Cortex of kidney (tissue), 1 donor: ENCODE measurements at places on chromosomes 4 and X.

DNA sequence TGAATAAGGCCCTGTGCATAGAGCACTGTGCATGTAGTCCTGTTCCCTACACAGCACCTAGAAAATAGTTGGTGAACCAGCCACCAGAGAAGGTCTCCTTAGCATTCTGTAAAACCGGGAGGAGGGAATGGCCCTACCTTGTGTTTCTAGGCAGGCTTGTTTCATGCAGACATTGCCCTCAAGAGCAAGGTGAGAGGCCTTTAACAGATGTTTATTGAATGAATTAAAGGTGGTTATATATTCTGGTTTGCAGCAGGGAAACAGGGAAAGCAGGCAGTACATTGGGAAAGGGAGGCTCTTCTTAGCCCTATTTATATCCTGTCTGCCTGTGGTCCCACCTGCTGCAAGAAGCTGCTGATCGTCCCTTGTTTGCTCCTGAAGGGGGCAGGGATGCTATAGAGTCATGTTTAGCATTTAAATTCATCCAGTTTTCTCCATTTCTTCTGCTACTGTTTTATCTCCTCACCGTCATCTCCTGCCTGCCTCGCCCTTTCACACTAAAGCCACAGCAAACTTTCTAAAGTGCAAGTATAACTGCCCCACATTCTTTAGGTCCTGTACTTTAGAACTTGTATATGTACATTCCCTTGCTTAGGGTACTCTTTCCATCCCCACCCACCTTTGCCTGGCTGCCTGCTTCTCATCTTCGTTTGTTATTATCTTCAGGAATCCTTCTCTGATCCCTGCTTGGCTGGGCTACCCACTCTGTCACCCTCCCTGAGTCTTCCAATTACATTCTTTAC lies 60.3 kb downstream of the EGF start:
- DNase-seq, result no peak

- DNase-seq, result no peak
Observed at GRCh38 chrX:7269991-7270390, 122.0 kb upstream of the PUDP start.

DNA sequence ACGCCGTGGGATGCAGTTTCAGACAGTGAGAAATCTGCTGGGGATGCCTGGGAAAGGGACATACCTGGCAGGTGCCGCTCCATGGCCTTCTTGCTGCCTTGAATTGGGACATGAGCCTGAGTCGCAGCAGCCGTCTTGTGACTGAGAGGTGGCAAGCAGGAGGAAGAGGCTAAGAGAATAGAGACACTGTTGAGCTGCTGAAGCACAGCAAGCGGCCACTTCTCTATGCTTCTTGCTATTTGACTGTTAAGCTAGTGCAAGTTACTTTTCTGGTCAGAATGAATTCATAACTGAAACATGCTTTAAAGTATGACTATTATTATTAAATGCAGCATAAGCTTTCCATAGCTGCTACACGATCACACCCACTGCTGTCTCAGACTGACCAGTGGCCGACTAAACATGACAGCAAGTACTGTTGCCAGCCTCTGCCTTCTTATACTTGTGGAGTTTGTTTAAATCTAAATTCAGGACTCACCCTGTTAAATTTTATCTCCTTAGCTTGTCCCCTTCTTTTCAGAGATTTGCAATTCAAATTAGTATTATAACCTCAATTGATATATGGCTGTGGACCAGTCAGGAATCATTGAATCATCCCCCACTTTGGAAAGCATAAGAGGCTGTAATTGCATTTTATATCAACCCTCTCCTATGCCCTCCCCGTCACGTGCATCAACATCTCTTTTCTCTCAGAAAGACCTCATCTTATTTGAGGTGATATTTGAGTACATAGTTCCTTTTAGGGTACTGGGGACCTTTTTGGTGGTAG lies 24.8 kb upstream of the ACSL1 start:
- no peak for DNase-seq

DNA sequence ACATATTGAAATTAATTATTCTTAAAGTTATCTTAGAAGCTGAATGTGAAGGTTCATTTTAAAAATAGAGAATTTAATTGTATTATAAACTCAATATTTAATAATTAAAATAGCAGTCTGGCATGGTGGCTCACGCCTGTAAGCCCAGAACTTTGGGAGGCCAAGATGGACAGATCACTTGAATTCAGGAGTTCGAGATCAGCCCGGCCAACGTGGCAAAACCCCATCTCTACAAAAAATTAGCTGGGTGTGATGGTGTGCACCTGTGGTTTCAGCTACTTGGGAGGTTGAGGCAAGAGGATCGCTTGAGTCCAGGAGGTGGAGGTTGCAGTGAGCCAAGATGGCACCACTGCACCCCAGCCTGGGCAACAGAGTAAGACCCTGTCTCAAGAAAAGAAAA lies 659.9 kb upstream of the AGA start:
- DNase-seq, result no peak

GRCh38 chrX:139725720-139726119 lies 17.8 kb upstream of the MCF2 start:
- no peak for DNase-seq

- no peak for DNase-seq
Observed at GRCh38 chr4:6916587-6917460, 7.2 kb downstream of the TBC1D14 start.

- DNase-seq, result no peak
Observed at GRCh38 chrX:8305350-8305749, 134.3 kb upstream of the VCX2 start.

GRCh38 chr4:69057620-69058409 lies 38.5 kb upstream of the UGT2B7 start:
- no peak for DNase-seq

GRCh38 chr4:162352580-162353107 lies 188.8 kb upstream of the FSTL5 start:
- DNase-seq, result no peak

- DNase-seq, result no peak
Observed at GRCh38 chrX:130975947-130976346, 72.9 kb upstream of the ENOX2 start.

GRCh38 chrX:7316887-7317286 lies 168.9 kb upstream of the PUDP start:
- DNase-seq, result no peak

DNA sequence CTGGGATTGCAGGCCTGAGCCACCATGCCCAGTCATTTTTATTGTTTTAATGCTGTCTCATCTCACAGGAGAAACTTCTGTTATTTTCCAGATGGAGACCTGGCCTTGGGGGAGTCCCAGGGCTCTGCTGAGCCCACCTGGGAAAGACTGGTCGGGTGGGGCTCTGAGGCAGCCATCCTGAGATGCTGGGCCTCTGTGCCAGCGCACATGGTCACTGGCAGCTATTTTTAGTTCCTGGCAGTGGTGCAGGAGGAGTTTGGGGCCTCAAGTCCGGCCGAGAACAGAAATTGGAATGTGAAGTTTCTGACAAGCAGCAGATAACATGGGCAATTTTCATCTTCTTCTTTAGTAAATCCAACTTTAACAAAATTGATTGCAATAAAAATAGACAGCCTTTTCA lies 44.5 kb downstream of the SORCS2 start:
- DNase-seq, result no peak

DNA sequence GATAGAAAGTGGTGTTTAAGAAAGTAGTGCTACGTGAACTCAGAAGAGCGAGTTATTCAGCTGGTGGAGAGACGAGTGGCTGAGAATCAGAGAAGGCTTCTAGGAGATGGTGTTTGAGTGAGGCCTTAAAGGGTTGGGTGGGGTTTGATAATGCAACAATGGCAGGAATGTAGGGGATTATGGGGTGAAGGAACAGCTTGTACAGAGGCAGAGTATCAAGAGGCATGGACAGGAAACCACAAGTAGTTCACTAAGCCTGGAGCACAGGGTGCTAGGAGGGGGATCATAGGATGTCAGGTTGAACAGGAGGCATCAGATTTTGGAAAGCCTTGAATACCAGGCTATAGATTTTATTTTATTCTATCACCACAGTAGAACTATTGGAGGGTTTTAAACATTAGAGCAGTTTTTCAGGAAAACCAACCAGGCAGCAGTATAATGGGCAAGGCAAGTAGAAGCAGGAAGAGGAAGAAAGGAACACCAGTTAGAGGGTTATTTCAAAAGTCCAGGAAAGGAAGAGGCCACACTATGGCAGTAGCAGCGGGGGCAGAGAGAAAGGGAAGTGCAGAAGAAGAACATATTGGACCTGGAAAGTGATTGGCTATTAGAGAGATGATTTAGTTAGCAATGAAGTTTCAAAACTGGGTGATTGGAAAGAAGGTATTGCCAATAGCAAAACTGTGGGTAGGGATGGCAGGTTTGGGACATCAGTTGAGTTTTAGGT lies 99.2 kb downstream of the DOCK11 start:
- no peak for DNase-seq

- no peak for DNase-seq
Observed at GRCh38 chrX:54157561-54157960, 25.5 kb downstream of the FAM120C start.

GRCh38 chr4:39410415-39410814 lies 3.7 kb downstream of the KLB start:
- no peak for DNase-seq

- DNase-seq, result no peak
Observed at GRCh38 chr4:6607368-6608055, 32.5 kb downstream of the MAN2B2 start.

DNA sequence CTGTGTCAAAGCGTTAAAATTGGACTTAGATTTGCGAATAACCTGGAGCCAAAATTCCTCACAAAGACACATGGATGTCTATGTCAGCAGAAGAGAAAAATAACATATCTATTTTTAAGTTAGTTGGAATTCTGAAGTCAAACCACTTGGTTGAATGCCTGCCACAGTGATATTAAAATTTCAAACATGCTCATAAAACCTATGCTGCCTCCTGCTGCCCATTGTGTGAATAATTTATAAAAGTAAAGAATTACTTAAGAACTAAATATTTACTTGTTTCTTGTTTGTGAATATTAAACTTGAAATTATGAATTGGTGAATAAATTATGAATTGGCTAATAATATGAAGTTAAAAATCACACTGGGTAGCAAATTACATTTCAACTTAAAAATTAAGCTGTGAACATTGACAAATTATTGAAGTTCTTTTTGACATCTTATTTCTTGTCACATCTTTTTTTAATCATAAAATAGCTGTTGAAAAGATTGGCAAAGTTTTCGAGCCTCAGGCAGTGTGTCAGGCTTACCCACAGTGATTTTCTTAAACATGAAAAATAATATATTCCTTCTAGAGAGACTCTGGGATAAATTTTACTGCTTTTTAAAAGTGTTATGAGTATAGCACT lies 35.4 kb downstream of the FABP2 start:
- no peak for DNase-seq

DNA sequence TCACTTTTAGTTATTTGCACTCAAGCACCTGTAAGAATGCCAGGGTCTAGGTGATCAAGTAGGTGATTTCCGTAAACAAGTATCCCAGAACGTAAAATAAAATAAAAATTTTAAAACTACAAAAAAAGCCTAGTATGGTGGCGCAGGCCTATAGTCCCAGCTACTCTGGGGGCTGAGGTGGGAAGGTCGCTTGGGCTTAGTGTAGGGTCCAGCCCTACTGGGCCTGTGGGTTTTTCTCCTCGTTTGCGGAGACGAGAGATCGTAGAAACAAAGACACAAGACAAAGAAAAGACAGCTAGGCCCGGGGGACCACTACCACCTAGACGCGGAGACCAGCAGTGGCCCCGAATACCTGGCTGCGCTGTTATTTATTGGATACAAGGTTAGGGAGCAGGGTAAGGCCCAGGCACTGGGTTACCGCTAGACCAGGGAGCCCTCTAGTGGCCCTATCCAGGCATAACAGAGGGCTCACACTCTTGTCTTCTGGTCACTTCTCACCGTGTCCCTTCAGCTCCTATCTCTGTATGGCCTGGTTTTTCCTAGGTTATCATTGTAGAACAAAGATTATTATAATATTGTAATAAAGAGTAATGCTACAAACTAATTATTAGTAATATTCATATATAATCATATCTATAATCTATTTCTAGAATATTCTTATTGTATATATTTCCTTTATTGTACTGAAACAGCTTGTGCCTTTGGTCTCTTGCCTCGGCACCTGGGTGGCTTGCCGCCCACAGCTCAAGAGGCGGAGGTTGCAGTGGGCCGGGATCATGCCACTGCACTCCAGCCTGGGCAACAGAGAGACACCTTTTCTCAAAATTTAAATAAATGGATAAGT lies 38.4 kb downstream of the SAGE1 start:
- no peak for DNase-seq

GRCh38 chrX:134324359-134324758 lies 87.4 kb downstream of the CCDC160 start:
- DNase-seq, result no peak

- DNase-seq, result no peak
Observed at GRCh38 chrX:39008549-39008948, 207.3 kb downstream of the MID1IP1 start.

GRCh38 chr4:6785572-6785925 lies 3.0 kb downstream of the KIAA0232 start:
- no peak for DNase-seq
